Astrocyte (in vitro differentiated cells and primary cell): ENCODE measurements at places on chromosomes 11 and 22. TPM values are rescaled to one million over a fixed set of nuclear protein-coding genes. Genes with fewer than 3 reads are reported as not detected.
A peak's percentile ranks its signal among the peaks of the same experiment; 100 is the strongest.

GRCh38 chr22:19723983-19724827 lies 866 bp downstream of the GP1BB start:
- peaks cover 3% of the 10 kb centered on the region for H3K27me3 ChIP-seq
- H3K4me1 ChIP-seq: peaks cover 11% of the 10 kb centered on the region
- H3K27ac ChIP-seq: no peak overlapping the region
- DNase-seq: peak; percentile 14
- H3K36me3 ChIP-seq: peaks cover 5% of the 10 kb centered on the region

The TEX54 gene
- not detected in 2 replicates for total RNA-seq

DNA sequence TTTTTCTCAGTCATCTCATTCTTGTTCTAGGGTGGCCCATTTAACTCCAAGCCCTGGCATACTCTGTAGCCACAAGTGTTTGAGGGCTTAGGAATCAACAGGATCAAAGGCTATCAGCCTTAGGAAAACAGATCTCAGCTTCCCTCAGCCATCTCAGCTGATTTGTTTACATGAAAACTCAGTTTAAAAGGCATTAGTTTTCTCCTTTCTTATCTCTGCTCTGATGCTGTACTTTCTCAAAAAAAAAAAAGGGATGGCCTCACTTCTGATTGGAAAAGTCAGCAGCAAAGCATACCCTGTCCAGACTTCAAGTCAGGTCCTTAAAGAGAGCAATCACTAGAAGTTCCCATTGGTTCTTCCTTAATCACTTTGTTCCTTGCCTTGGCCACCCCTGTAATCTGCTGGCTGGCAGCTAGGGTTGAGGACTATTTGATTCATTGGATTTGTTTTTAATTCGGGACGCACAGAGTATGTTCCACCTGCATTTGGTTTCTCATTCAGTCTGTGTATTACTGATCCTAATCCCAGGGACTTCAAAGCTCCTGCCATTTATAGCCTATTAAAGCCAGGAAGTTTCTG lies 102.8 kb downstream of the EXT2 start:
- H3K4me1 ChIP-seq: no peaks in the 10 kb centered on the region
- DNase-seq: no peak
- H3K27me3 ChIP-seq: no peaks in the 10 kb centered on the region
- no peaks in the 10 kb centered on the region for H3K36me3 ChIP-seq

The OTOG gene
- total RNA-seq: not detected in 2 replicates

DNA sequence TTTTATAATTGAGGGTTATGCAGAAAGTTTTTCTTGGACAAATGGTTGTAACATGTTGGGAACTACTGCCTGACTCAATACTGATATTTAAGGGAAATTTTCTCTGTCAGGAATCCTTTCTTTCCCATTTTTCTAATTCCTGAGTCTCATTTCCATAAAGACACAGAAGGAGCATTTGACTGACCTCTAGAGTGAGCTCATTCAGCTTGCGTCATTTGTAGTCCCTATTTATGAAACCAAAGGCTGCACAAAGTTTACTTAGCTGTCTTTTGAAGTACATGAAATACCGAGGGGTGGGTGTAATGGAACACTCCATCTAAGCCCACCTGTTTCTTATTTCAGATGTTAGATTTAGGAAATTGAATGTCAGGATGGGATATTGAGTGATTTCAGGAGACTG lies 359.5 kb upstream of the C11orf87 start:
- no peak overlapping the region for H3K27ac ChIP-seq
- no peak overlapping the region for H3K4me3 ChIP-seq
- no peaks in the 10 kb centered on the region for H3K4me1 ChIP-seq

DNA sequence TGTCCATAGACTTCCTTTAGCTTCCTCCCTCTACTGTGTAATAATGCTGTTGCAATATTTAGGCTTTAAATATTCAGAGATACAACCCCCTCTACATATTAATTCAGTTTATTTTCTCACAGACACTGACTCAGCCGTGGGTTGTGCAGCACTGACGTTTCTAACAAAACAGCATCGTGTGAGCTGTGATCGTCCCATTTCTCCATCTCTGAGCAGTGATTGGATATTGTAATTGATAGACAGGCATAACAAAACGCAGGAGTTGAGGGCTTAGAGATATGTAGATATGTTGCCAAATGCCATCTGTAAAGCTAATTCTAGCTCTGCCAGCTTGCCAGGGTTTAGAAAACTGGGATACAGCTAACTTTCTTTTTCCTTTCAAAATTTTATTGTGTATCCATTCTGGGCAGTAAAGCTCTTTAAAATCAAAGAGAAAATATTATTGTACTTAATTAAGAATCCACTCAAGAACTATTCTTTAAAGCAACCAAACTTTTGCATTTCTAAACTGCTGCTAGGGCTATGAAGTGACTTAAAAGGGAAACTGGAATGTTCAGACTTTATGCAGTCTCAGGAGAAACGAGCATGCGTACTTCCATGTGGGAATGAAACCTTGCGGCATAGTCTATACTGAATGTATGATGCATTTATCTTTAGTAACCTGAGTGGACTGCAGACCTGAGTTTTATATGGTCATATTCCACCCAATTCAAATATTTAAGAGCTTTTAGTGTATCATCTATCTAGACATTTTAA lies 22.7 kb downstream of the BTBD10 start:
- peak; percentile 93 for DNase-seq
- peak overlapping the region; percentile 6 for H3K4me3 ChIP-seq
- no peaks in the 10 kb centered on the region for H3K36me3 ChIP-seq
- H3K27me3 ChIP-seq: no peaks in the 10 kb centered on the region
- H3K27ac ChIP-seq: peak overlapping the region; percentile 89

DNA sequence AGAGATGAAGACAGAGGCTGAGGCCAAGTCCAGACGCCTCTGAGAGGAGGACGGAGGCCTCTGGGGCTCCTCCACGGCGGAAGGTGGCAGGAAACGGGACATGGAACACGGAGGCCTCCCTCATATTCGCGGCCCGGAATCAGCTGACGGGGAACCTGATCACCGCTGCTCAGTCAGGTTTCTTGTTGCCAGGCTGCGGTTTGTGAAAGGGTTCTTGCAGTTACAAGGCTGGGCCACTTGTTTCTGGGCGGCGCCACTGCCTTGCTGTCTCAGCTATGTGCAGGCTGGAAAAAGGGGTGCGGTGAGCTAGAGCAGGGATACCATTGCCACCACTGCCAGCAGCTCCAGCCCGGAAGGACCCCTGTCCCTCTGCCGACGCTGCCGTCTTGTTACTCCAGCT lies 10.0 kb upstream of the MMP1 start:
- no peaks in the 10 kb centered on the region for H3K27me3 ChIP-seq
- no peak overlapping the region for H3K27ac ChIP-seq
- no peaks in the 10 kb centered on the region for H3K4me1 ChIP-seq
- H3K36me3 ChIP-seq: no peaks in the 10 kb centered on the region
- no peak overlapping the region for H3K4me3 ChIP-seq

GRCh38 chr11:11117730-11118129 lies 235.3 kb downstream of the CSNK2A3 start:
- no peak overlapping the region for H3K4me3 ChIP-seq
- H3K27ac ChIP-seq: no peak overlapping the region
- H3K36me3 ChIP-seq: no peaks in the 10 kb centered on the region
- no peaks in the 10 kb centered on the region for H3K27me3 ChIP-seq

DNA sequence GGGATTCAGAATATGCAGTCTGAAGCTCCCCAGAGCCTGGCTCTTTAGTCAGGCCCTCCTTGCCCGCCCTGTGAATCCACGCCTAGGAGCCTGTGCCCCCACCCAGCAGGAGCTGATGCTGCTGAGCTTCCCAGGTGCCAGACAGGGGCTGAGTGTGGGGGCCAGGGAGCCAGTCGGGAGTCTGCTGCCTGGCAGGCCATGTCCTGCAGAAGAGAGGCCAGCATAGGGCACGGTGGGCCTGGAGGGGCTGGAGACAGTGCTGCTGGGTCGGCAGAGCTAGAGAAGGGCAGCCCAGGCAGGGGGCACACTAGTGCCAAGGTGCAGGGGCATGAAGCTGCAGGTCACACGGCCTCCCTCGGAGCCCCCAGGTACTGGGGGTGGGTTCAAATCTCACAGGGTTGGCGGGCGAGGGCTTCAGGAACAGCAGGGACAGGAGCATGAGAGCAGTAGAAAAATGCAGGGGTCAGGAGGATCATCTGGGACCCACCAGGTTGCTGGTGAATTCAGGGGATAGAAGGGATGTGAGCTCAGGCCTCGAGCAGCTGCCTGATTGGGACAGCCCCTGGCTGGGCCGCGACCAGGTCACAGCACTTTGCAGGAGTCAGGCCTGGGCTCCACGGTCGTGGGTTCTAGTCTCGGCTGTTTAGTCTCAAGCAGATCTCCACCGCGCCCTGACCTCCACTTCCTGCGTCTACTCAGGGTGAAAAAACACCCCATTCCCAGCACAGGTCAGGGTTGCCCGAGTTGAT lies 4.1 kb upstream of the SEPTIN5 start:
- no peak for DNase-seq
- H3K27me3 ChIP-seq: no peaks in the 10 kb centered on the region
- H3K4me1 ChIP-seq: peaks cover 3% of the 10 kb centered on the region
- H3K36me3 ChIP-seq: no peaks in the 10 kb centered on the region
- no peak overlapping the region for H3K27ac ChIP-seq
- H3K4me3 ChIP-seq: no peak overlapping the region
